Esophagus squamous epithelium (tissue), 5 donors: ENCODE measurements at places on chromosomes 5 and 9.
A peak's percentile ranks its signal among the peaks of the same experiment; 100 is the strongest.

GRCh38 chr5:120528609-120529008 is 64.5 kb downstream of the PRR16 start:
- no peak for DNase-seq

DNA sequence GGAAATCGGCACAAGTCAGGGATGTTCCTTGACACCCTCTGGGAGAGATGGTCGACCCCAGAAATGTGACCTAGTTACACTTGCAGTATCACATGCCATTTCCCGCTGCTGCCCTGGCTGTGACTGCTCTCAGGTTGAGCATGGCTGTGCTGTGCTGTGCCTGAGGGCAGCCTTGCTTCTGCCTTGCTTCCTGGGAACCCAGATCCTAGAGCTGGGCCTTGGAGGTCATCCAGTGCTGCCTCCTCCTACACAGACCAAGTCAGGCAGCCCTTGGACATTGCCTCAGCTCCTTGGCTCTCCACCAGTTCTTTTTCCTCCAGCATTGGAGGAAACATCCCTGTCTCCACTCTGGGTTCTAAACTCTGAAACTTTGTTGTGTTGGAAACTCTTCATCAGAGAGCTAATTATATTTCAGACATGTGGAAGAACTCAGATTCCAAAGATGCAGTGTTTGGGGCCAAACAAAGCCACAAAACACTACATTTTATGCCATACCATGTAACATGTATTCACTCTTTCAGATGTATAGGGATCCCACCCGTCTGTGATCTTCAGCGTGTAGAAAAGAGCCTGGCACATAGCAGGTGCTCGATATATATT is 6.1 kb downstream of the MAMDC2 start:
- no peak for DNase-seq

DNA sequence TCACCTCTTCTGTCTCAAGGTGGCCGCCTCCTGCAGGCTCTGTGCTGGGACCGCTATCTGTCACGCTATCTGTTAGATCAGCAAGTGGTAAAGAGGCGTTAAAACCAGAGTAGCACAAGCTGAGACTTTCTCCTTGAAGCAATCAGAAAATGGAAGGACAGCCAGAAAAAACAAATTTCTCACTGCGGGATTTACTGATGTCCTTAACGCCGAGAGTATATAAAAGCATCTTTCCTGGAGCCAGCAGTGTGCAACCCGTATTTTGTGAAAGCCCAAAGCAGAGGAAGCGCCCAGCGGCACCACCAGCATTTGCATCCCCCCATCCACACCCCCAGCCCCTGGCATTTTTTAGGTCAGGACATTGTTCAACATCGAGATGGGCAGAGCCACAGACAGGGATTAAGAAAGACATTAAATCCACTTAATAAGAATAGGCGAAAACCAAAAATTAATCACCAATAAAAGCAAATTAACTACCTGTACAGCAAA is 48.6 kb downstream of the DUSP1 start:
- no peak for DNase-seq

DNA sequence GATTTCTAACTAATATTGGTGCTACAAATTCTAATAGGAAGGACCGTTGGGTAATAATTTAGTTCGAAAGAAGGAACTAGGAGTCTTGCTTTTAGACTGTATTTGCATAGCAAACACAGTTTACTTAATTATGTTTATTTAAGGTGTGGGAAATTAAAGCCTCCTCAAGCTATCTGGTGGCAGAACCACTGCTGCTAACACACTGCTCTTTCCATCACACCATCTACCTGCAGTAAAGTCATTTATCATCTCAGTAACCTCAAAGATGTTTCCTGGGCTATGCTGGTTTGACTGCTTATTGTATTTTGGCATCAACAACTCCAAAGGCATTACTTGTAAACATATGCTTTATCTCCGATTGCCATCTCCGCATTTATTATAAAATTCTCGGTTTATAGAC is 114.3 kb downstream of the DEPDC1B start:
- no peak for DNase-seq

- DNase-seq: no peak
Observed at GRCh38 chr9:127569886-127570401, 42.1 kb upstream of the STXBP1 start.

- DNase-seq: no peak
Observed at GRCh38 chr5:50325237-50325832, 115.8 kb downstream of the EMB start.

GRCh38 chr9:114110180-114110579 is 11.1 kb upstream of the KIF12 start:
- no peak for DNase-seq

DNA sequence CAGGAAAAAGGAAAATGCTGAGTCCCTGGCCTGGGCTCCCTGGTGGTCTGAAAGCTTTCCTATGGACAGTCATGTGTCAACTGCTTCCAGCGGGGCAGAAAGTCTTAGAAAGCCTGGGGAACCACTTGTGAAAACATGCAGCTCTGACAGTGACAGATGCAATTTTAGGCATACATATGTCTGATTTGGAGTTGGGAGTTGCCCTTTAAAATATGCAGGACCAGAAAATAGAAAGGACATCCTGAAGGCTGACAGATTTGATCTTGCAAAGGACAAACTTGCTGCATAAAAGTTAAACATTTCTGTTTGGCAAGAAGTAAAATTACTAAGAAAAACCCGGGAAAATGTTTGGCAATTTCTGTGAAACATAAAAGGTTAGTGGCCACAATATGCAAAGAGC is 23.8 kb downstream of the GADD45G start:
- DNase-seq: no peak

- peak; percentile 5 for DNase-seq
Observed at GRCh38 chr5:59810041-59810440, 83.5 kb downstream of the PDE4D start.

- DNase-seq: no peak
Observed at GRCh38 chr9:98875536-98875935, 68.1 kb downstream of the GALNT12 start.

GRCh38 chr5:84253946-84254345 is 130.7 kb downstream of the EDIL3 start:
- no peak for DNase-seq

DNA sequence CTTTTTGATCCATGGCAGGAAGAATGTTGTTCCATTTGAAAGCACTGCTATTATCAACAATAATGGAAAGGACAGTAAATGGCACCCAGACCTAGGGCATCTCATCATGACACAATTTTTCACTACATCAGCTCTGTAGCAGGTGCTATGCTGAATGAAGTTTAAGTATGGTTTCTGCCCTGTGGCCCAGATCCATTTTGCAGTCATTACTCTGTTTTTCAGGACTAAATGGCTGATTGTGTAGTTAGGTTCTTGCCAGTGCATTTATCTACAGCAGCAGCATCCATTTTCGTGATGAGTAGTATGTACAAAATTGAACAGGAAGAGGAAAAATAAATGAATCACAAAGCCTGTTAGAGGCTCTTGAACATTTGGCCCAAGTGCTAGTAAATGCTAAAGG is 270.5 kb upstream of the CD180 start:
- no peak for DNase-seq

DNA sequence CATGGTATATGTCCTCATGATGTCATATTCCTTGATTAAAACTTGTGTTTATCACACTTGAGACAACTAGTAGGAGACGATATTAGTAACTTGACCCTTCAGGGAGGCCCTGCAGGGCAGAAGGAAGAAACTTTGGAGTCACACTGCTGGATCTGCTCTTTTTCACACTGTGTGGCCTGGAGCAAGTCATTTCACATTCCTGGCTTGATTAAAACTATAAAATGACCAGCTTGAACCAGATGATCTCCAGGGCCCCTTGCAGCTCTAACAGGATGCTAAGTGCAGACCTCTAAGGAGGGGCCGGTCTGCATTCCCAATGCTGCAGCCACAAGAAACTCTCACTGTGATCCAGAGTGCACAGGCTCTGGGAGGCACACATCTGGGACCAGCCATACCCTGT is 146.4 kb upstream of the ZNF366 start:
- no peak for DNase-seq

DNA sequence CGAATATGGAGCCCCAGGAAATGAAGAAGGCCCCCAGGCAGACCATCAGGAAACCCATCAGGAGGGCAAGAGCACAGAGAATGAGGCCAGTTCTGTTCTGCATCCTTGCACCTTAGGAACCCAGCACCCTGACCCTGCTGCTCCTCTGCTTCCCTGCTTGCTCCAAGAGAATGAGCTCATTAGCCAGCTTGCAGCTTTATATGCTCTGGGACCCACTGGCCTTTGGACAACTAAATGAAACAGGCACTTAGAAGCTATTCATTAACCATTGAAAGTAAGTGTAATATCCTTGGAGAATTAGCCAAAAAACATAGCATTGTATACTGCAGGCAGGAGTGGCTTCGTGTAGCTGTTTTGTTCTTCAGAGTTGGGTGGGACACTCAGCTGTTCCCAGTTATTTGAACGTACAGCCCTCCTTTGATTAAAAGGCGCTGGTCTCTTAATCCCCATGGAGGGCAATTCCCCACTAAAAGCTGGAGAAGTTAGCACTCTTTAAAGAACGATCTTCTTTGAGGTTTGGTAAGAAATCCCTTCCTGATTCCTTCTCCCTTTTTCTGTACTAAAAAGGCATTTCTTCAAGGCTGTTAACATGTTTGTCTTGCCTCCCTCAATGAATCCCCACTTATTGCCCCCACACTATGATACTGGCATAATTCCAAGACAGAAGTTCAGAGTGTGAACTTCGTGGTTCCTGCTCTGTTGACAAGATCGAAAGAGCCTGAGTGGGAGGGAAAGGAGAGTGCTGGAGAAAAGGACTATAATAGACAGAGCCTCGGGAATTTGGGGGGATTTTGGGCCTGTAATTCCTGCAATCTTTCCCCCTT is at the start of gene TMEM252:
Gene TMEM252 (minus strand): TSS at position 172 of the 824 bp plus-strand sequence. CDS start 69 bp downstream, at position 103.
- no peak for DNase-seq

- no peak for DNase-seq
Observed at GRCh38 chr9:95511616-95511931, 5.2 kb downstream of the PTCH1 start.

- DNase-seq: no peak
Observed at GRCh38 chr9:70517926-70518610, 103.6 kb upstream of the KLF9 start.

GRCh38 chr9:116656501-116656971 is 30.6 kb upstream of the TRIM32 start:
- DNase-seq: no peak

DNA sequence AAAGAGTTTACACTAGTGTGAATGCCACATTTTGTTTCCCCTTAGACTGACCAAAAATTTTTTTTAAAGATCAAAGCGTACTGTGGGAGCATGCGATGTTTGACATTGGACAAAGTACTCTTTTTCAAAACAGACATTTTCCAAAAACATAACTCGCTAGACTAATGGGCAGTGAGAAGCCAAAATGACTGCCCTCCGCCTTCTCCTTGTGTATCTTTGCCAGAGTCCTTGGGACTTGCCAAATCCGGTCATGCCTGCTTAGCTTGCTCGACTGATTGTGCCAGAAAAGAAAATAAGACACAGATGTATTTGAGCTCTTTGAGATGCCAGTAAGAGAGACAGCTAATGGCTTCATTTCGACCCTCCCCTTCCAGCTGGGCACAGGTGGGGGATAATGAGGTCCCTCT is 157.5 kb downstream of the MAPKAP1 start:
- DNase-seq: no peak

DNA sequence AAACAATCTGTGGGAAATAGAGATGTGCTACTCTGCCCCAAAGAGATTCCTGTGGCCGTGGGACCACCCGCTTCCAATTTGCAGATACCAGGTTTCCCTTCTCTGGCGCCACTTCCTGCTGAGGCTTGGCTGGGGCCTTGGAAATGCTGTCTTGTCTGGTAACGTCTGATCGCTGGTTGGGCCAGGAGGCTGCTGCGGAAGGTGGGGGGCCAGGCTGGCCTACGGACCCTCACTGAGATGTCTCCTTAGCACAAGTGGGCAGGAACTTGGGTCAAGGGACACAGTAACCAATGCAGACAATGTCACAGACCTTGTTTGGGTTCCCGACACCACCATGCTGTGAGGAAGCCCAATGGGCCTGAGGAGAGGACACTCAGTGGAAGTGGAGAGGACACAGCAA is 31.7 kb upstream of the IRX4 start:
- no peak for DNase-seq

DNA sequence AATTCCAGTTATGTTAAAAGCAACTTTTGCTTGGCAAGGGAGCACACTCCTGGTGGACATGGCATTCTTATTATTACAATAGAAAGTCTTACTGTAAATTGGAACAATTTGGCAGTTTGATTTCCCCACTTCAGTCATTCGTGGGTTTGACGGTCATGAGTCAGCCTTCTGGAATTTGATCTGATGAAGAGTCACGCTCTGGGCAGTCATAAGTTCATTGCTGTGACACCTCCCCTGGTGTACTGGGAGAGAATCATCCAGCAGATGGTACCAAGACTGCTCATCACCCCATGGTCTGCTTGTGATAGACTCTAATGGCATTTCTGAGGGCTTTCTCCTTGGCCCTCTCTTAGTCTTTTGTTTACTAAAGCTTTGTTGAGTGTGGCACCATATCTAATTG is 53.8 kb downstream of the GLRA1 start:
- DNase-seq: no peak

DNA sequence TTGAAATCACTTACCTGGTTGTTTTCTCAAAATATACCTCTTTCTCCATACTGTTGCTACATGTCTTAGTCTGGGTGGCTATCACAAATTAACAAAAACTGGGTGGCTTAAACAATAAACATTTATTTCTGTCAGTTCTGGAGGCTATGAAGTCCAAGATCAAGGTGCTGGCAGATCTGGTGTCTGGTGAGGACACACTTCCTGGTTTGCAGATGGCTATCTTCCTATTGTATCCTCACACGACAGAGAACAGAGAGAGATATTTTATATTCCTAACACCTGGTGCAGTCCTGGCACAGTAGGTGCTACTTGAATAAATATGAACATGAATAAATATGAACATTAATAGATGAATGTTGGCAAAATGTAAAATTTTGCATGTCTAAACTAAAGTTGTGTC is 164.3 kb upstream of the ACOT12 start:
- DNase-seq: no peak
